Activated T-helper 17 cell treated with anti-CD3 and anti-CD28 coated beads, Interleukin-2, amount 50 U/mL, for 72 hours (primary cell): ENCODE measurements at places on chromosomes 1 and 21. TPM values are rescaled to one million over a fixed set of nuclear protein-coding genes. Genes with fewer than 3 reads are reported as not detected.

GRCh38 chr21:15549671-15550070 lies 180.1 kb upstream of the USP25 start:
- ATAC-seq, result no peak

- no peak for ATAC-seq
Measured at GRCh38 chr1:22916471-22916820, 56.2 kb downstream of the LACTBL1 start.

- ATAC-seq, result no peak
Measured at GRCh38 chr1:208051651-208052050, 140.7 kb upstream of the CD34 start.

- ATAC-seq, result no peak
Measured at GRCh38 chr1:203867802-203868201, 6.4 kb downstream of the SNRPE start.

GRCh38 chr1:116203181-116203723 lies 92.1 kb downstream of the MAB21L3 start:
- ATAC-seq, result no peak

GRCh38 chr1:57983441-57983840 lies 559.6 kb upstream of the DAB1 start:
- ATAC-seq, result no peak

GRCh38 chr1:175417316-175417715 lies 224.7 kb upstream of the KIAA0040 start:
- no peak for ATAC-seq

DNA sequence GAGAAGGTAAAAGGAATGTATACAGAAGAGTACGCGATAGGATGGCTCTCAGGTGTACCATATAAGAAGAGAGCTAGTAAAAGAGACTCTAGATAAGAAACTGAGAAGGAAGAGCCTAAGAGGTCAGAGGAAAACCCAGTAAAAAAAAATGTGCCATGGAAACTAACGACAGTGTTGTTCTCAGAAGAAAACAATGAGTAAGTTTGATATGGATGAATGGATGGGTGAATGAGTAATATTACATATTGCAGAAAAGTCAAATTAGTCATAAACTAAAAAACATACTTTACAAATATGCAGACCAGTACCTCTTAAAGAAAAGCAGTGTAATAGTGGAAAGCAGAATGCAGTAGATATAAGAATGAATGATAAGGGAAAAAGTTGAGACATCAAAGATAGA lies 316.2 kb downstream of the HMCN1 start:
- ATAC-seq, result peak; percentile 77

- no peak for ATAC-seq
Measured at GRCh38 chr1:153202006-153202405, 1.2 kb upstream of the LELP1 start.

GRCh38 chr1:18187054-18187453 lies 79.5 kb downstream of the IGSF21 start:
- ATAC-seq, result no peak

GRCh38 chr1:23836037-23836436 lies 10.8 kb upstream of the HMGCL start:
- peak; percentile 24 for ATAC-seq

- ATAC-seq, result no peak
Measured at GRCh38 chr1:58722414-58722813, 22.6 kb upstream of the MYSM1 start.

GRCh38 chr1:212513586-212513985 lies 80.9 kb downstream of the NENF start:
- no peak for ATAC-seq

- ATAC-seq, result peak; percentile 7
Measured at GRCh38 chr1:226736001-226736907, 2.8 kb downstream of the ITPKB start.

DNA sequence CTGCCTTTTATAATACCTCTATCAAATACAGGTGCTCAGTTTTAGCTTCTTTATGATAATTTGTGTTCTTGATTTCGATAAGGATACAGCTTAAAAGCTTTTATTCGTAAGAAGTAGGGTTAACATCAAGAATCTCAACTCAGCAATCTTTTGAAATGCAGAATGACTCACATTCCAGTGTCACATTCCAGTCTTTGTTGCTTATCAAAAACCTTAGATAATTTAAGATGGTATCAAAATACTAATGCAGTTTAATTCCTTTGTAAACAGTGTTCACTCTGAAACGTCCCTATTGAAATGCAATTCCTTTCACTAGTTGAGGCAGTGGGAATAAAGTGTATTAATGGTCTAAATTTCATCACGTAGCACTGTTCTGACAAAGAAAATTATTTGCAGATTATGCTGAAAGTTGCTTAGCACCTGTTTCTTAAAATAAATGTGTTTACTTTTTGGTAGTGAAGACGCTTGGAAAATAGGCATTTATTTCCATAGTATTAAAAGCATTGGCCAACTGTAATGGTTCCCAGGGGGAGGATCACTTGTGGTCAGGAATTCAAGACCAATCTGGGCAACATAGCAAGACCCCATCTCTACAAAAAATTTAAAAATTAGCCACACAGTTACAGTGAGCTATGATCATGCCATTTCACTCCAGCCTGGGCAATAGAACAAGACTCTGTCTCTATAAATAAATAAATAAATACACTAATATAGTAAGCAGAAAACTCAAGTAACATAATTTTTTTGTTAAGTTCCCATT lies 10.1 kb upstream of the CNN3 start:
- ATAC-seq, result no peak

DNA sequence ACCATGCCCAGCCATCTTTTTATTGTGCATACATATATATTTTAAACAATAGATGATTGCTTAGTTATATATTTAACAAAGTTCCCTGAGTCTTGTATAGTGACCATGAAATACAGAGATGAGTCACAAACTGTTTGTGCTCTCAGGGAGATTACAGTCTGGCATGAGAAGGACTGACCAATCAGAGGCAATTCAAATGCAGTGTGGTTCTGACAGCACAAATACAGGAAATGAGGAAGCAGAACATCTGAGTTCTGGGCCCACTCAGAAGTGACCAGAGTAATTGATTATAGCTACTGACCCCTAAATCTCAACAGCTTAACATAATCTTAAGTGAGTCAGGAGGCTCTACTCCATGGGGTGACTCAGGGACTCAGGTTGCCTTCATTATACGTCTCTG lies 534.5 kb downstream of the OMA1 start:
- ATAC-seq, result no peak

GRCh38 chr21:36784947-36785346 lies 86.0 kb downstream of the SIM2 start:
- ATAC-seq, result no peak

DNA sequence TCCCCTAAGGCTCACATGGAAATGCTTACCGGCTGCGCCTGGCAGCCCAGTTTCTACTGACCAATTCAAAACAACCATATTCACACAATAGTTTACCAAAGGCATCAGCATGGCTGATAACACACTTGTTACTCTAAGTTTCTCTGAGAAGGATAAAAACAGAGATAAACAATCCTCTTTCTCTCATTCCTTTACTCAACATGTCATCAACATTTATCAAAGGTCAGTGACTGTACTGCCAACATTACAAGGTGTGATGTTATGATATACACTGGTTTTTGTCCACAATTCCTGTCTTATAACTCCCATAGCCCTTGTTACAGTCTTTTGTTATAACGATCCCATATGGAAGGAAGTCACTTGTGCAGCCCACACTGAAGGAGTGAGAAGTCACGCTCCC lies 33.6 kb downstream of the COA6 start:
- no peak for ATAC-seq

Gene SFN
- total RNA-seq, result 4.7 TPM

Gene DDR2
- 0.34 TPM for total RNA-seq

Gene TSPAN2
- 0.95 TPM for total RNA-seq

Gene SYTL1
- total RNA-seq, result 26.0 TPM

Gene AIRE
- total RNA-seq, result not detected

Gene GBP5
- total RNA-seq, result 135 TPM

Gene S100A9
- total RNA-seq, result not detected

Gene PADI1
- not detected for total RNA-seq

Gene S100A7
- total RNA-seq, result not detected

Gene AKNAD1
- not detected for total RNA-seq

Gene TBCE
- total RNA-seq, result 21.5 TPM

Gene TIE1
- not detected for total RNA-seq

Gene DYNLT5
- not detected for total RNA-seq
